Large intestine (tissue), 12 donors: ENCODE measurements at places on chromosomes 16 and 17. TPM values are rescaled to one million over a fixed set of nuclear protein-coding genes. Genes with fewer than 3 reads are reported as not detected.
A peak's percentile ranks its signal among the peaks of the same experiment; 100 is the strongest.

DNA sequence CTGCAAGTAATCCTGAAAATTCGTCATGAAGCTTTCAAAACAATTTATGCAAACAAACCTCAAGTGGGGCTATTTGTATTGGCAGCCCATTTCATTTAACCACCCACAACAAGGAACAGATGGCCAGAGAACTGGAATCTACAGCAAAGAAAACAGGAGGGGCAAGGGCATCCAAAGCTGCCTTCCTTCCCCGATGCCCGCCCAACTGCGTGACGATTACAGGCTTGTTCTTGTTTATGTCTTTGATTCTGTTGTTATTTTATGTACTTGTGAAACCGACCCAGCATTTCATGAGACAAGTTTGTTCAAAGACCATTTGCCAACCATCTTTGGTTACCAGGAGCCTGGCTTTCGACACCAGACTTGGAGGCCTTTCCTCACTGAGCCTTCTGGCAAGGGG lies 59.1 kb upstream of the IRX6 start:
- no peak for DNase-seq

DNA sequence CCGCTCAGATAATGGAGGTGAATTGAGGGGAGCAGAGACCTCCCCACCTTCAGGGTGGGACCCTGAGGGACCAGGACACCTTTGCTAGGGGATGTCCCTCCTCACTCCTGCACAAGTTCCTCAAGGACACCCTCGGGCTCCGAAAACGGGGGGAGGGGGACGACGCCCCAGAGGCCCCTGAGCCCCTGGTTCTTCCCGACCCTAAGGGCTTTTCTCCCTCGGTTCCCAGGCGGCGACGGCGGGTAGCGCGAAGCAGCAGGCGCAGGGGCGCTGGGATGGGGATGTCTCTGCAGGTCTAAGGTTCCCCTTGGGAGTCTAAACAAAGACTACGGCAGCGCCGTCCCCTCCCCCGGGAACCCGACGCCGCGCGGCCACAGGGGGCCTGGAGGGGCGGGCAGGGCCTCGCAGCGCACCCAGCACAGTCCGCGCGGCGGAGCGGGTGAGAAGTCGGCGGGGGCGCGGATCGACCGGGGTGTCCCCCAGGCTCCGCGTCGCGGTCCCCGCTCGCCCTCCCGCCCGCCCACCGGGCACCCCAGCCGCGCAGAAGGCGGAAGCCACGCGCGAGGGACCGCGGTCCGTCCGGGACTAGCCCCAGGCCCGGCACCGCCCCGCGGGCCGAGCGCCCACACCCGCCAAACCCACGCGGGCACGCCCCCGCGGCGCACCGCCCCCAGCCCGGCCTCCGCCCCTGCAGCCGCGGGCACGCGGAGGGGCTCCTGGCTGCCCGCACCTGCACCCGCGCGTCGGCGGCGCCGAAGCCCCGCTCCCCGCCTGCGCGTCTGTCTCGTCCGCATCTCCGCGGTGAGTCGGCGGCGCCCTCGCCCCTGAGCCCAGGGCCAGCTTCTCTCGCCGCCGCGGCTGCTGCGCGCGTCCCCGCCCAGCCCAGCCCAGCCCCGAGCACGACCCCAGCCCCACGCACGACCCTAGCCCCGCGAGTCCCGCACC lies 36.7 kb upstream of the NDRG4 start:
- DNase-seq: no peak

DNA sequence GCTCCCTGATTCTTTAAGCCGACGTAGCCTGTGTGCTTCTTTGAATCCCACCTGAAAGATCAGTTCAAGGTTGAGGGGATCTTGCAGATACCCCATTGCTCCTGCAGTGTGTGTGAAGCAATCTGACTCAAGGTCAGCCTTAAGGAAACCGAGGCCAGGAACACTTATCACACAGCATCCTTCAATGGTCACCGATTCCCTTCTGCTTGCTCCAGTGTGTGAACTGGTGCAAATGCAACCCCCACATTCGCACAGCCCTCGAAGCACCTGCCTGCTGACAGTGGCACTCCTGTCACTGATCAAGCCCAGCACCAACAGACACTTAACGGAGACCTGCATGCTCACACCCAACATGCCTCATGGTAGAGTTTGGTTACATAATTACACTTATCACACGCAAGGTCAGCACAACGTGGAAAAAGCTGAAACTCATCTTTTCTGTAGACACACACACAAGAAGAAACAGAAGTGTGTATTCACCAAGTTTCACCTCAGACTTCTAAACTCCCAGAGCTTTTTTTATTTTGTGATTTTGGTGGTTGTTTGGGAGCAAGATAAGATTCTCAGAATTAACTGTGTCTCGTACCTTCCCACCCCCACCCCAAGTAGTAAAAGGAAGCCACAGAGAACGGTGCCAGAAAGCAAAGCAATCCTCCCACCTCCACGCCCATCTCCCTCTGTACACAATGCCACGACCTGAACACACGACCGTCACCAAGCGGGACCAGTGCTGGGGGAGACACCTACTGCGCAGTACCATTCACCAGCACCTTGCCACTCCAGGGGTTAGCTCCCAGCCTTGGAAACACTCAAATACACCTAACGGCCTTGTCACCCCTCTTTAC lies 37.2 kb downstream of the LITAFD start:
- no peak for DNase-seq

GRCh38 chr17:13931800-13932460 lies 137.4 kb upstream of the COX10 start:
- no peak for DNase-seq

- DNase-seq: no peak
Measured at GRCh38 chr16:87046235-87046634, 271.0 kb downstream of the C16orf95 start.

DNA sequence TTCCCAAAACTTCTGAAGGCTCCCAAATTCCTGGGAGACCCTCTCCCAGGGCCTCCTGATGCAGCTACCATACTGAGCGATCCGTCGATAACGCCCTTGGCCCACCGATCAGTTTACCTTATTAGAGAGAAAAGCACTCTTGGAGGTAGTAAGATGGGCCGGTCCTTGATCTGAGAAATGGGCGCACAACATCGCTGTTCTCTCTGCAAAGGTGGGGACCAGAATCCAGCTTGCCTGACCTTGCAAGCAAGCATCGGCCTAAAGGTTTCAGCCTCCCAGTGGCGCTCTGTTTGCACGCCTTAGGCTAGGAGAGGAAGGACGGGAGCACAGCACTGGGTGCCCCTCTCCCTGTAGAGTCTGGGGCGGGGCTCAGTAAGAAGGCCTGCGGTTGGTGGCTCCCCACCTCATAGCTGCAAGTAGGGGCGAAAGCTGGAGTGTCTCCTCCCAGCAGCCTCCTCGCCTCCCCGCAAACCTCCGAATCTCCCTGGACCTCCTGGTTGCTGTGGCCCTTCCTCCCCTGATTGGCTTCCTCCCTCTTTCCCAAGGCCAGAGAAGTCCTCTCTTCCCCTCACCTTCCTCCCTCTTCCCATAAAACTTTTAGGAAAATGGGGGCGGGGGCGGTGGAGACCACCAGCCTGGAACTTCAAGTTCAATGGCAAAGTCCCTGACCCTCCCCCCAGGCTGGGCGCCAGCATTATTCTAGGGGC lies at the start of gene PRAC1:
TSS of gene PRAC1 (minus strand) at position 318 of the 707 bp plus-strand sequence. CDS start at position 192, 126 bp downstream.
- no peak for DNase-seq

DNA sequence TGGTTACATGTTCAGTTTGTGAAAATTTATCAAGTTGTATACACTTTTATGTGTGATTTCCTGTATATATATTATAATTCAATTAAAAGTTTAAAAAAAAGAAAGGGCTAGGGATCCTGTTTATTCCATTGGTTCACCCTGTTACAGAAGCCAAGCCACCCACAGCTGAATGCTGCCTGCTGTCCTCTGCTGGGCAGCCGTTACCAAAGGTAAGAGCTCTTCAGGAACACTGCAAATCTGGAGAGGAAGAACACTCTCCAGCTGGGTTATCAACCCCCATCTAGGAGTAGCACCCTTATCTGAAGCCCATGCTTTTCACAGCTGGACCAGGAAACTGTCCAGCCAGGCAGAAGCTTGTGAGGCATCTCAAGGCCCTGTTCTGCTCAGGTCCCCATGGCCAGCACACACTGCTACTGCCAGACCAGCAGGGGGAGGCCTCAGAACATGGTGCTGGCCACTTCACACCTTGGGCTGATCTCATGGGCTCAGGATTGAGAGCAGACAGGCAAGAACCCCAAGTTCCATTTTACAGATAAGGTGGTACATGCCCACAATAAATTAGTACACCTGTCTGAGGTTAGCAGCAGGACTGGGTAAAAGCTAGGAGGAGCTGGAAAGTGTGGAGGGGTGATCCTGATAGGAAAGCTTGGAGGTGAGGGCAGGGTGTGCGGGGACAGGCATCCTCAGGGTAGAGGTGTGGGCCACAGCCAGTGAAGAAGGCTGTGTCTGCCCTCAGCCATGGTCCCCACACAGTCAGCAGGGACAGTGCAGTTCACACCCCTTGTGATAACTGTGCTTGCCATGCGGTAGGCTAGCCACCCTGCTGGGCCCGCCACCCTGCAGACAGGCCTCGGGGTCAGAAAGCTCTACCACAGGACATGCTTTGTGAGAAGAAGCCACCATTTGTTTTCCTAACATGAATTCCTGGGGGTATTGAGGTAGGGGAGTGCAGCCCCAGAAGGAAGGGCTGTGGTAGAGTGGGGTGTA lies 54.3 kb upstream of the SREBF1 start:
- peak; percentile 60 for DNase-seq

DNA sequence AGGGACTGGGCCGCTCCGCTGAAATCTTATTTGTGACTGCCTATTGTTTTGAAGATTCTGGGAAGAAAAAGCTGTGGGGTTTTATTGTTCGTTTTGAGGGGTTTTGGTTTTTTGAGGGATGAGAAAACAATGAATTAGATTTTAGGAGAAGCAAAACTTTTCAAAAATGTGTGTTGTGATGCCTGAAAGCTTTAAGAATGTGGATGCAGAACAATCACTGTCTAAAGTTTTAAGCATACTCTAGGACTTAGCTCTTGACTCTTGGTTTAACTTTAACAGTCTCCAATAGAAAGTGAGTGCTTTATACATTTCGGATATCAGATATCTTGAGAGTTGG lies 899 bp downstream of the CFAP52 start:
- no peak for DNase-seq

DNA sequence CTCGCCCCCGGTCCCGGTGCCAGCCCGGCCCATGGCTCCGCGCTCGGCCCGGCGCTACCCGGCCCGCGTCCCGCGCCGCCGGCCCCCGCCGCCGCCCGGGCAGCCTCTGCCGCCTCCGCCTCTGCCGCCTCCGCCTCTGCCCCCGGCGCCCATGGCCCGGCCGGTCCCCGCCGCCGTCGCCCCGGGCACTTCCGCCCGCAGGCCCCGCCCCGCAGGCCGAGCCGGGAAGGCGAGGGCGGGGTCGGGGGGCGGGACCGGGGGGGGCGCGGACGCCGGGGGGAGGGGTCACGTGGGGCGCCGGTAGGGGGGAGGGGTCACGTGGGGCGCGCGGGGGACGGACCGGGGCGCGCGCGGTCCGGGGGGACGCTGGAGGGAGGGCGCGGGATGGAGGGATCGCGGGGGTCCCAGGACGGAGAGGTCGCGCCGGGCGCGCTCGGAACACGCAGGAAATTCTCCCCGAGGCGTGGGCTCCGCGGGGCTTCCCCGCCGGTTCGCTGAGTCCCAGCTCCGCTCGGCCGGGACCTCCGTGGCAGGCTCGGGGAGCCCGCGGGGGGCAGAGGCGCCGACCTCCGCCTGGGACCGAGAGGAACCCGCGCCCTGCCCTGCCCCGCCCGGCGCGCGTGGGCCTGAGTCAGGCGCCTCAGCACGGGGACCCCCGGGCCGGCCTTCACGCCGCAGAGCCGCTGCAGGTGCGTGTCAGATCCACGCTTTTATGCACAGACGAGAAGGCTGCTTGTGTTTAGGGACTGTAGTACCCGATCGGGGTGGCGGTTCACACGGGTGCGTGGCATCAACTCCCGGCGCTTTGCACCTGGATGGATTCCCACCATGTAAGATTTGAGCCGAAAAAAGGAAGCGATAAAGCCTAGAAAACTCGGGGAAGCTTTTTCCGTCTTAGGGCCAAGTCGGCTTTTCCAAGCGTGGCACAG lies at the start of gene PGAP6:
TSS of gene PGAP6 (minus strand) at position 190 of the 929 bp plus-strand sequence. CDS start at position 33, 157 bp downstream.
- peak; percentile 59 for DNase-seq

DNA sequence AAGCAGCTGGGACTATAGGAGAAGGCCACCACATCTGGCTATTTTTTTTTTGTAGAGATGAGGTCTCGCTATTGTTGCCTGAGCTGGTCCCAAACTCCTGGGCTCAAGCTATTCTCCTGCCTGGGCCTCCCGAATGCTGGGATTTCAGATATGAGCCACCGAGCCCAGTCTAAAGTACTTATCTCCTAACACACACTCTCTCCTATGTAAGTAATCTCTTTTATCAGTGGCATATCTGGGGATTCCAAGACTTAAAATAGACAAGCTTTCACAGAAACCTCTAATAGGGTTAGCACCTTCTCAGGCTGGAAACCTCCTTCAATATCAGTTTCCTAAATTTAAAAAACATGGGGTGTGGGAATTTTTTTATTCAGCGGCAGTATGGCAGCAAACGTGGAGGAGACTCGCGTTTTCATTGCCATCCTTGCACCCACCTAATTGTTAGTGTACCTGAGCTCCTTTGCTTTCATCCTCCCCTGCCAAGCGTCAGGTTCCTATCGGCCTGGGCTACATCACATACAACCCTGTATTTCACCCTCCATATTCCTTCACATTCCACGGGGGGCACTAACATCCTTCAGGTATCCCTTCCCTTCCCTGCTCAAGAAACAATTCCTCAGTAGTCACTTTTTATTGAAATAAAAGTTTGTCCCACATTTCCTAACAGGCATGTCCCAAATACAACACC lies 1.1 kb downstream of the EZH1 start:
- DNase-seq: no peak

- no peak for DNase-seq
Measured at GRCh38 chr16:5971106-5971505, 873.5 kb upstream of the EEF2KMT start.

GRCh38 chr16:85882181-85882810 lies 16.7 kb upstream of the IRF8 start:
- DNase-seq: no peak

GRCh38 chr17:60817192-60817591 lies 139.5 kb downstream of the BCAS3 start:
- DNase-seq: no peak

DNA sequence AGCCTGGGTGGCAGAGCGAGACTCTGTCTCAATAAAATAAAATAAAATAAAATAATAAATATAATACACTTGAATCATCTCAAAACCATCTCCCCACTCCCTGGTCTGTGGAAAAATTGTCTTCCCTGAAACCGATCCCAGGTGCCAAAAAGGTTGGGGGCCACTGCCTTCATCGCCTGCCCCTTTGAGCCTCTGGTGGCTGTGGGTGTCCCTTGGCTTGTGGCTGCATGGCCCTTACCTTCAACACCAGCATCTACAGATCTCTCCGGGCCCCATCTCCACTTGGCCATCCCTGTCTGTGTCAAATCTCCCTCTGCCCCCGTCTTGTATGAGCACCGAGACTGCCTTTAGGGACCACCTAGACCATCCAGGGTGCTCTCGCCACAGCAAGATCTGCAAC lies 177.3 kb downstream of the SEC14L1 start:
- DNase-seq: no peak

GRCh38 chr16:55439101-55439690 lies 39.8 kb upstream of the MMP2 start:
- DNase-seq: no peak

Gene ENPP7
- polyA plus RNA-seq: 136 TPM

Gene CCL23
- 1.2 TPM for polyA plus RNA-seq

Gene CD300E
- 0.12 TPM for polyA plus RNA-seq

Gene LGALS9B
- polyA plus RNA-seq: 0.54 TPM

Gene KRTAP2-2
- not detected for polyA plus RNA-seq

Gene ATP2C2
- 17.4 TPM for polyA plus RNA-seq

Gene NPIPA7
- polyA plus RNA-seq: 10.3 TPM

Gene KRTAP4-3
- polyA plus RNA-seq: not detected

Gene RAP1GAP2
- polyA plus RNA-seq: 21.3 TPM

Gene XYLT1
- polyA plus RNA-seq: 9.9 TPM
